ENCODE measurements at places on chromosomes 1 and 21. TPM values are rescaled to one million over a fixed set of nuclear protein-coding genes. Genes with fewer than 3 reads are reported as not detected.

DNA sequence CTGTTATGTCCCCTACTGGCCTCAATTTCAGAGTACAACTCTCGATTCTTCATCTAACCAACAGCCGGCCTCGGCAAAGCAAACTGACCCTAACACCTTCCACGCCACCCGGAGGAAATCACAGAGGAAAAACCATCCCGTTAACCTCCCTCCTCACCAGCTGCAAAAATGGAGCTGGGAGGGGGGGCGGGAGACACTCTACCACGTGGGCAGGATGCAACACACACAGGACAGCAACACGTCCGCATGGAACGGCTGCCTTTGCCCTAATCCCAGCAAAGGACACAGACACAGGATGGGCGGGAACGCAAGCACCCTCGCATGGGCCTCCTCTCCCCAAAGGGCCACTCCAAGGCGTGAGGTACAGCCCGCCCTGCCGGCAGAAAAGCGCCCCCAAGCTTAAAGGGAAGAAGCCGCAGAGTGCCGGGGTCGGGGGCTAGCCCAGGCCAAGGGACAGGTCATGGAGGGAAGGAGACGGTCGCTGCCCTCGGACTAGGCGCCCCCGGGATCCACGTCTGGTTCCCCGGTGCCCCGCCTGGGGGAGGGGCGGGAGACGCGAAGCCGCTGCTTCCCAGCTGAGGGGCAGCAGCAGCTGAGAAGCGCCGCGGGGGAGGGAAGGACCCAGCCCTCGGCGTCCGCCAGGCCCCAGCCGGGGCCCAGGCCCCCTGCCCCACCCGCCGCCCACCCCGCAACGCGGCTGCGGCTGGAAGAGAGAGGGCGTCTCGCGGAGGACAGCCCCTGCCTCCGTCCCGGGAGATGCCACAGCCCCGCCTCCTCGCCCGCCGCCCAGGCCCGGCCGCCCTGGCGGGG, 590 bp downstream of the FOXJ3 start:
- peak; percentile 42 for DNase-seq

CD247 gene
- not detected for total RNA-seq

KIF14 gene
- total RNA-seq: 0.79 TPM

RGS8 gene
- not detected for total RNA-seq

DNA sequence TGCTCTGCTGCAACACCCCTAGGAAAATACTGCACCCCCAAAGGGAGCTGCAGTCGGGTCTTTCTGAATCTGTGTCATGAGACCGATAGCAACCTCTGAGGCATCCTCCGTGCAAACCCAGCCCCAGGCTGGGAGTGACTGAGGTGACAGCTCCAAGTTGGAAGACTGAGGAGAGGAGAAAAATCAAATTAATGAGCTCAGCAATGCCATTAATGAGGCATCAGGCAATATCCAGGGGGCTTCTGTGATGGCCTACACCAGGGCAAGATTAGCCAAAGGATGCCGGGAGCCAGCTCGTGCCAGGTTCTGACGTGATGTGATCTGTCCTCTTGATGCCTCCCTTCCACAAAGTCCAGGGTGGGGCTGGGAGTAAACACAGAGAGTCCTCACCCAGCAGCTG, 30.8 kb upstream of the PSMB2 start:
- DNase-seq: no peak

RUNX3 gene
- 0.26 TPM for total RNA-seq

- DNase-seq: no peak
These were observed 16.0 kb downstream of the TYW3 start for GRCh38 chr1:74748960-74749359.

- no peak for DNase-seq
These were observed 3.3 kb upstream of the MTARC1 start for GRCh38 chr1:220783453-220783852.

UBL4B gene
- not detected for total RNA-seq

DNA sequence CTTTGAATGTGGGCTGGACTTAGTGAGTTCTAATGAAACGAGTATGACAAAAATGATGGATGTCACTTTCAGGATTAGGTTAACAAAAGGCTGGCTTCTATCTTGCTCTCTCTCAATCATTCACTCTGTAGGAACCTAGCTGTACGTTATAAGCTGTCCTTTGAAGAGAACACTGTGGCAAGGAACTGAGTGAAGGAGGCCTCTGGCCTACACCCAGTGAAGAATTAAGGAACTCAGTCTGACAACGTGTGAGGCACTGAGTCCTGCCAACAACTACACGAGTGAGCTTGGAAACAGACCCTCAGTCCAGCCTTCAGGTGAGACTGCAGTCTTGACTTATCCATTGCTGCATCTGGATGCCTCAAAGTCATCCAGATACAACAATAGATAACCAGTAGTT, 3.3 kb upstream of the DNTTIP2 start:
- no peak for DNase-seq

GRCh38 chr1:160646180-160646579, 664 bp downstream of the SLAMF1 start:
- no peak for DNase-seq

DNA sequence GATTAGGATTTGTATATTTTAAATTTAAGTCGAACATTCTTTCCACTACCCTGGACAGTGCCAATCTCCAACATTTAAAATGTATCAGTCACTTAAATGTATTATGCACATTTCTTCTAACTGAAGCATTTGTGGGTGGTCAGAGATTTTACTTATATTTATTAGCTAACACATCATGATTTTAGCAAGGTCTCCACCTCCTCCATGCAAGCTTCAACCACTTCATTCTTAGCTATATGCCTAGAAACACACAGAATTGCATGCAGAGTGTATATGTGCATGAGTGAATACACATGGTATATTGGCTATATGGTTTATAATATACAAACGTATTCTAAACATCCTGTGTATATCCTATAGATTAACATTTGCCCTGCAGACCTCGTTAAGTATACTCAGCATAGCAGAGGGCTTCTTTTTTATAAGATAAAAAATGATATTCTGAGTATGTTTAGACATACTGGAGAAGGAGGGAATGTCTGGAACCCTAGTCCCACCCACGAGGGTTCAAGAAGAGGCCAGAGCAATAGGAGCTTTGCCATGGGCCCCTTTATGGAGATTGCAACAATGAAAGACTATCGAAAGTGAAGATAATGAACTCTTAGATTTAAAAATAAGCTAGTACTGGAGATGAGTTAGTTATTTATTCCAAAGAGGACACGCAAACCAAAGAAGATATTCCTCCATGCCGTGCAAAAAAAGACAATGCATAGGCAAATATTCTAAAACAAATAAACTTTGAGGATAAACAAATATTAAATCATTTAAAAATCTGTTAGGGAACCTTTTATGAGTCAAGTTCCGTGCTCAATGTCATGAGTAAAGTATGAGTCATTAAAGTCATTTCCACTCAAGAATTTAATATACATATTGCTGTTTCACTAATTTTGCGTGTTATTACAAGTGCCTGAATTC, 480.4 kb downstream of the SIPA1L2 start:
- peak; percentile 93 for DNase-seq

DNA sequence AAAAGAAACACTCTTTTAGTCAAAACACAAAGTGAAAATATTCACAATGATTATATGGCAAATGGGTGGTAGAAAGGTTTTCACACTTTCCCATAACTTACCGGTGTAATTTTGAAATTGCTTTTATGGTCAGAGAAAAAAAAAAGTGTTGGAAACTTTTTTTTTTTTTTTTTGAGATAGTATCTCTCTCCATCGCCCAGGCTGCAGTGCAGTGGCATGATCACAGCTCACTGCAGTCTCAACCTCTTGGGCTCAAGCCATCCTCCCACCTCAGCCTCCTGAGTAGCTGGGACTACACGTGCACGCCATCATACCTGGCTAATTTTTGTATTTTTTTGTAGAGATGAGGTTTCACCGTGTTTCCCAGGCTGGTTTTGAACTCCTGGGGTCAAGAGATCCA, 3.3 kb downstream of the IFNGR2 start:
- DNase-seq: no peak

NPHS2 gene
- total RNA-seq: not detected

GRCh38 chr1:210260096-210260495, 27.5 kb downstream of the SERTAD4 start:
- no peak for DNase-seq

HTR6 gene
- total RNA-seq: not detected

- peak; percentile 39 for DNase-seq
These were observed 9.8 kb downstream of the PLA2G4A start for GRCh38 chr1:186838380-186839040.

RHD gene
- total RNA-seq: not detected

DNA sequence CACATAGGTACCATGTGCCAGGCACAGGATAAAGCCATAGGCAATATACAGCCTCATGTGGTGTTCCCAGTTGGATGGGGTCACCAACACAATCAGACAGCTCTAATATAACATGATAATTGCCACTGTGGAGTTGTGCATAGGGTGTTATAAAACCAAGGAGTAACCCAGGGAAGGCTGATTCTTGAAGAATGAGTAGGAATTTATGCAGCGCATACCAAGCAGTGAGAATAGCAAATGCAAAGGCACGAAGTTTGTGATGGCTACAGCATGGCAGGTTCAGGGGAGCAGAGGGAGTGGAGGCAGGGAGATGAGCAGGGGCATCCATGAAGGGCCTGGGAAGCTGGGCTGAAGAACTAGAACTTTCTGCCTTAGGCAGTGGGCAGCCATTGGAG, 20.4 kb upstream of the SLC2A1 start:
- no peak for DNase-seq

CACNA1S gene
- not detected for total RNA-seq

DNA sequence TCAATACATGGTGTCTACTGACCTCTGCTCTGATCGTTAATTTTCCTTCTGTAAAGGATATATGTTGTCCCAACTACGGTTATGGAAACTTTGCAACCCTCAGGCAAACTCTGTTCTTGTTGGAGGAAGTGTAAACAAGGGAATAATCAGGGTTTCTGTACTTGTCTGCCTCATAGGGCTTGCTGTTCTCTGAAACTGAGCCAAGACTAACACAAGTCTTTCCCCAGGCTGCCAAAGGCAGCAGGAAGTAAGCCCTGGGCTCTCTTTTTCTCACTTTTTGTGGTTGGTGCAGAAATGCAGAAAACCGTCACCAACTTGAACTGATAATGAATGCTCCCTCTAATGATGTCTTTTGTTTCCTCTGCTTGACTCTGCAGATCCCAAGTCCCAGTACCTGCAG, 7.6 kb downstream of the CYP4X1 start:
- peak; percentile 87 for DNase-seq

PFKFB2 gene
- total RNA-seq: 36.9 TPM

- no peak for DNase-seq
These were observed 117.3 kb downstream of the RHOU start for GRCh38 chr1:228852511-228853088.

DNA sequence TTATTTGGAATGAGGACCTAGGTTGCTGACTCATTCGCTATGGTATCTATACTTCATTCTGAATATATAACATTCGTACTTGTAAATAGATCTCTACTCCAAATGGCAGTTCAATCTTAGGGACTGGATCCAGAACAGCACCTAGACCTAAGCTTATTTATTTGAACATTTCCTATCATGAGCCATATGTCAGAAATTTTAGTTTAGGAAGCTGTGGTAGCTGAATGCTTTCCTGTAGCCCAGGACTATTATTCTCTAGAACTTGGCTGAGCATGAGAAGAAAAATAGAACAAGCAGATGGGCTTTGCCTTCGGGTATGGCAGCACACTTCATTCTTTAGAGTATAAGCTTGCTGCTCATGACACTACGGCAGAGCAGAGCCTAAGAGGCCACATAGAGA, 1114.4 kb upstream of the B3GALT2 start:
- DNase-seq: no peak

DNA sequence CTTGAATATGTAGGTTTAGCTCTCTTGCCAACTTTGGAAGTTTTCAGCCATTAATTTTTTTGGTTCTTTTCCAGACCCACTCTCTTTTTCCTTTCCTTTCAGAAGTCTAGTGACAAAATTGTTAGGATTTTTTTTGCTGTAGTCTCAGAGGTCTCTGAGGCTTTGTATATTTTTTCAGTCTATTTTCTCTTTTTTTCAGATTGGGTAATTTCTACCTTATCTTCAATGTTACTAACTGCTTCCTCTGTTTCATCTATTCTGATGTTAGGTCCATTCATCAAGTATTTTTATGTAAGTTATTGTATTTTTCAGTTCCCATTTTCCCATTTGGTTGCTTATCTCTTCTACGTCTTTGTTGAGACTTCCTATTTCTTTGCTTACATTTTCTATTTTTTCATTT, 15.7 kb downstream of the RGS2 start:
- no peak for DNase-seq

GRCh38 chr1:28280501-28280900, 21.2 kb downstream of the SESN2 start:
- DNase-seq: no peak

AMY1B gene
- not detected for total RNA-seq

HSD11B1 gene
- total RNA-seq: 4.1 TPM

GRCh38 chr21:37071561-37072273, 1.2 kb downstream of the PIGP start:
- DNase-seq: peak; percentile 63

GRCh38 chr21:42338729-42339715, 11.8 kb downstream of the TFF2 start:
- DNase-seq: no peak

GRCh38 chr1:22883406-22883805, 89.3 kb downstream of the LACTBL1 start:
- no peak for DNase-seq

DNA sequence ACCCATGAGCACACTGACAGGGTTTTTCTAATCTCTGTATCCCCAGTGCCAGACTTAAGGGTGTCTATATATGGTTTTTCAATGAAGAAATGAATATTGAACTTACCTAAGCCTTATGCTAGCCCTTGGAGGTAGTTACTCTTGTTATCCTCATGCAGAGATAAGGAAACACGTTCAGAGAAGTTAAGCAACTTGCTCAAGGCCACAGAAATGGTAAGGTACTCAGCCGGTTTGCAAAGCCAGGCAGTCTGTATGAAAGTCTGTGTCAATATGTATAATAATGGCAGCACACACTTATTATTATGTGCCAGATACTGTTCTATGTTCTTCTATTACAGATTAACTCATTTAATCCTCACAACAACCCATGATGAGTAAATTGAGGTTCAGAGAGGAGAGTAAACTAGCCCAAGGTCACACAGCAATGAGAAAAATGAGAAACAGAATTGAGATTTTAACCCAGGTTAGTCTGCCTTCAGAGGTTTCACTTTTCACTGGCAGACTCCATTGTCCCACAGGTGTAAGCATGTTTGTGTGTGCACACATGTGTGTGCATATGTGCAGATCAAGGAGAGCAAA, 54.6 kb upstream of the CSF3R start:
- no peak for DNase-seq

GRCh38 chr1:26345718-26346117, 8.2 kb downstream of the CRYBG2 start:
- DNase-seq: no peak

CRNN gene
- total RNA-seq: 6.6 TPM
